ENCODE measurements at places on chromosomes 7 and 10. TPM values are rescaled to one million over a fixed set of nuclear protein-coding genes. Genes with fewer than 3 reads are reported as not detected.
A peak's percentile ranks its signal among the peaks of the same experiment; 100 is the strongest.

DNA sequence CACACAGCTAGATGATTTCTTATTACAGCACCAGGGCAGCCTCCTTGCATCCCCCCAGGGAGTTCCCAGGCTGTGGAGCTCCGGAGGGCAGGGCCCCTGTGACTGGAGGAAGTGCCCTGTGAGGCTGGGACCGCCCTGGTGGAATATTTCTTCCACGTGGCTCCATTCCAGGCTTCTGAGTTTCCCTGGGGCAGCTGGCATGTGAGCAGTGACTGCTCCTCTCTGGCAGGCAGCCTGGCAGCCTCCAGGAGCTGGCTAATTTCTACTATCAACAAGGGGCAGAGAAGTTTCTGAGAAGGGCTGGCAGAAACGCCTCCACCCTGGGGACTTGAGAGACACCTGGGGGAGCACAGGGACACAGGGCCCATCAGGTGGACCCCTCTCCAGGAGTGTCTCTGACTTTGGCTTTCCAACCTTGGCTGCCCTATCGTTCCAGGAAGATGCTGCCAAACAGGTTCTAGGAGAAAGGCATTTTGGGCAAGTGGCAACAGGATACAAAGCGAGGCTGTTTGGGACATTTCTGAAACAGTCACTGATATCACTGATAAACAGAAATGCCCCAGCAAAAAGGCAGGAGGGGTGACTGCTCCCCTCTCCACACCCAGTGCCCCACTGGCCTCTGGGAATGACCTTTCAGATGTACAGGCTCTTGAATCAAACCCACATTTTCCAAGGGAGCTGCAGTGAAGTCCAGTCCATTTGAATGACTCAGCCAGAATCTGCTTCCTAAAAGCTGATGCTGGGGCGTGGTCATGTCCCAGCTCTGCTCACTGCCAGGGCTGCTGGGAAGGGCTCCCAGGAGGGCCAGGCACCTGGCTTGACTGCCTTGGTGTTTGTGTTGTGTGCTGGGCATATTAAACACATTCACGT is 16.1 kb downstream of the MYOF start:
- DNase-seq, result peak; percentile 96

DNA sequence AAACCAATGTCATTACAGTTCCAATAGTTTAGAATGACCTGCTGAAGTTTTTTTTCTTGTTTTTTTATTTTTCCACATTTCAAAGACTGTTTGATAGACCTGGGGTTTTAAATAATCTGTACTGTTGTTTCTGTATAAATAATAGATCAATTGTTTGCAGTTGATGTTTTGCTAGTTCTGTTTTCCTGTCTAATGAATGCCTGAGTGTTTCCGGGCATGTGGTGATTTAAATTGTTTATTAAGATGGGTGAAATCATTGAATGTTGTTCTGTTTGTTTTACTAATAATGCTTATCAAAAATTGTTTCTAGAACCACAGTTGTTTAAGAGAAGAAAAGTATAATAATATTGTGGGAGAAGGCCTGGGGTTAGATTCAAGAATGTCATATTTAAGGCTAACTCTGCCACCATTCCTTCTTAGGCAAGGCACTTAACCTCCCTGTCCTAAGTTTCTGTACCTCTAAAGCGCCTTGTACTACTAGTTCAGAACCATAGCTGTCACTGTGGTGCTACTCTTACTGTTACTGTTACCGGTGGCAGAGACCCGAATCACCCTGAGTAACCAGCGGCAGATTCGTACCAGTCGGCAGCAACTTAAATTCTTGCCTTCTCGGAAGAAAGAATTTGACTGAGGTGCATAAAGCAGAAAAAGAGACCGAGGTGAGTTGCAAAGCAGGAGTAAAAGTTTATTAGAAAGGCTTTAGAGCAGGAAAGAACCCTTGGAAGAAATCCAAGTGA is 1014.1 kb downstream of the REEP3 start:
- DNase-seq, result peak; percentile 8

FGFR2 gene
- total RNA-seq, result 3.7 TPM

TMEM176A gene
- not detected for total RNA-seq

- peak; percentile 82 for DNase-seq
Measured at GRCh38 chr7:8217200-8218068, 44.5 kb downstream of the ICA1 start.

DNA sequence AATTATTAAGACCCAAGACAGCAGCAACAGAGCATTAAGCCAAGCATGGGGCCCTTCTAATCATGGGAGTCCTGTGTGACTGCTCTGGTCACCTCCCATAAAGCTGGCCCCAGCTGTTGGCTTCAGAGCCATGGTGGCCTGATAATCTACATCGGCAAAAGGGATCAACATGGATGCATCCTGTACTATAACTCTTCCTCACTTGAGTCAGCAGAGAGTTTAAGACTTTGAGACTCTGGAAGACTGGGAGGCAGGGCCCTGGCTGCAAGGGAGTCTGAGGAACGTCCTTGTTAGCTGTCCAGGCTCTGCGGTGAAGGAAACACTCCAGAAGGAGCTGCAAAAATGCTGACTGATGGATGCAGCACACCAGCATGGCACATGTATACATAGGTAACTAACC is 95.0 kb upstream of the KIAA1217 start:
- no peak for DNase-seq

PIK3AP1 gene
- not detected for total RNA-seq

GRCh38 chr10:57096044-57096443 is 735.0 kb upstream of the ZWINT start:
- no peak for DNase-seq

GRCh38 chr10:18429335-18429734 is 222.1 kb downstream of the NSUN6 start:
- no peak for DNase-seq

PLXNA4 gene
- total RNA-seq, result 0.19 TPM

GRCh38 chr7:112669306-112669705 is 120.9 kb downstream of the TMEM168 start:
- no peak for DNase-seq

DNA sequence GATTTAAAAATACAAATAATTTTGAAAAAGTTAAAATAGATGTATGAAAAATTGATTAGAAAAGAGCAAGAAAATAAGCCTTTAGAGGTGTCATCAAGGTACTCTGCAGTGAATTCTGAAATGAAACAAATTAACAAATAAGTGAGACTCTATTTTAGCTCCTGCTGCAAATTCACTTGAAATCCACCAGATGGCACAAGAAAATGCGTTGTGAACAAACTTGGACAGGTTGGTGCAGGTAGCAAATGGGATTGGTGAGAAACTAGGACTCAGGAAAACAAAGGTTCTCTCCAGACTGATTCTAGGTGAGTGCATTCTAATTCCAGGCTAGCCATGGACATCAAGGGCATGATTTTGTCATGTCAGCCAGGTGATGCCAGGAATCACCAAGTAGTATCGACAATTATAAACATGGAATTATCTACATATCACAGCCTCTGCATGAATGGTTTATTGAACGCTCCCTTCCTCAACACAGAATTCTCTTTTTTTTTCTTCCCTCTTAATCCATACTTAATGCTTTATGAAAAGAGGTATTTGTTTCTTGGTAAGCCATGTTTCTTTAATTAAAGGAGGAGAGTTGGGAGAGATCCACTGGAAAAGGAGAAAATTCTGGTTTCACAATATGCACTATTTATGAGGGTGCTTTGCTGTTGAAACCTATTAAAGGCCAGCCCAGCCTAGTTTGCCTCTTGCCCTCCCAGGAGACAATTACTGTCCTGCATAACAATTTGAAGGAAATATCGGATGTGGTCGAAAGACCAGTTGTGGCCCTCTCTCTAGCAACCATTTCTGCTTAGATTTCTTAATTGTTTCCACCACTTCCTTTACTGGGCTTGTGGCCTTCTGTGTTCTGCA is 118.1 kb downstream of the ZNF365 start:
- peak; percentile 46 for DNase-seq

MLXIPL gene
- total RNA-seq, result not detected

GRCh38 chr7:109473172-109473571 is 903.5 kb downstream of the DNAJB9 start:
- DNase-seq, result no peak

SPDYE8 gene
- not detected for total RNA-seq

GRCh38 chr10:93604146-93604545 is 3.1 kb upstream of the RBP4 start:
- DNase-seq, result no peak

GRCh38 chr7:111164442-111164841 is 73.5 kb downstream of the LRRN3 start:
- DNase-seq, result no peak

CXCL12 gene
- total RNA-seq, result 0.06 TPM

LDB3 gene
- total RNA-seq, result 0.16 TPM

DNA sequence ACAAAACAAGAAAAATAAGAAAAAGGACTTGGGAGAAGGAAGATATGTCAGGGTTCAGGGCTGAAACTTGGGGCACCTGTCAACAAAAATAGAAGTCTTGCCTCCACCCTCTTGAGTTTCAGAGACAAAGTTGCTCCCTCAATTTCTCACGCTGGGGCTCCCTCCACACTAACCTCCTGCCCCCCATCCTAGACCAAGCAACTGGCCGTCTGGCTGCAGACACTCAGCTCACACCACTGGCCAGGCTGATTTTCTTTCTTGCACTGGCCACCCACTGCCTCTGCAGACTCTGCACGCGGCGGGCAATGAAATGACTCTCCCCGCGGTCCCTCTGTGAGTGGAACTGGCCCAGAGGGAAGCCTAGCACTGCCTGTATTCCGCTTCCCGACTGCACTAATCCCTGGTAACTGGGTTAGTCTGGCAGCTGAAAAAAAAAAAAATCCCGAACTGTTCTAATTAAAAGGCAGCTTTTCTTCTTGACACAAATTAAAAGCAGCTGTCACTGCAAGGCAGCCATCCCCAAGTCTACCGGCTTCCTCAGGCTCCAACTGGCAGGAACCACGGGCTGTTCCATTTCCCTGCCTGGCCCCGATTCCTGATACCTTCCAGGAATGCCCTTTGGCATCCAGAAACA is 83.5 kb downstream of the SPDYE5 start:
- no peak for DNase-seq

- no peak for DNase-seq
Measured at GRCh38 chr10:4121502-4122380, 336.7 kb upstream of the KLF6 start.

GRCh38 chr7:105307163-105307672 is 81.5 kb downstream of the SRPK2 start:
- no peak for DNase-seq

DNA sequence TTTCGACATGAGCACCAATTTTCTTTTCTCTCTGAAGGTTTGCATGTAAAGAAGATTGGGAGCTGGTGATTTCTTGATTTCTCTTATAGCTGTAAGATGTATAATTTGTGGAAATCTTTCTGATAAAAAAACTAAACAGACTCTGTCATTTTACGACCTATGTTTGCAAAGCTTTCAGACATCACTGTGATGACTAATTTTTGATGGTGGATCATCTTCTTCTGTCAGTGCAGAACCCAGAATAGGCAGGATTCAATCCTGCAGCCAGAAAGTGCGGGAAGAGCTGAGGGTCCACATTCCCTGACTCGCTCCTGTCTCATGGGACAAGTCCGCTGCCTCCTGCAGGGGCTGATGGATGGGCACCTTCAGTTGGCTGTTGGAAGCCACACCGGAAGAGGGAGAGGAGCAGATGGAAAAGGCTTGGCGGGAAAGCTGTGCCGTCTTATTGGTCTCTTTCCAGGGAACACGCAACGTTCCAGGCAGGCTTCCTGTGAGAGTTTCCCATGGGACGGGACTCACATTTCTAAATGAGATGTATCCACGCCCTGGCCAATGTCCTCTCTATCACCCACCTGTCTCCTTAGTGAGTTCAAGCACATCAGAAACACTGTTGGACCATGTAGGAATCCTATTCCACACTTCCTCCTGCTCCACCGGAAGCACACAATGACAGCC is 186.9 kb downstream of the PRPF18 start:
- DNase-seq, result no peak

DNA sequence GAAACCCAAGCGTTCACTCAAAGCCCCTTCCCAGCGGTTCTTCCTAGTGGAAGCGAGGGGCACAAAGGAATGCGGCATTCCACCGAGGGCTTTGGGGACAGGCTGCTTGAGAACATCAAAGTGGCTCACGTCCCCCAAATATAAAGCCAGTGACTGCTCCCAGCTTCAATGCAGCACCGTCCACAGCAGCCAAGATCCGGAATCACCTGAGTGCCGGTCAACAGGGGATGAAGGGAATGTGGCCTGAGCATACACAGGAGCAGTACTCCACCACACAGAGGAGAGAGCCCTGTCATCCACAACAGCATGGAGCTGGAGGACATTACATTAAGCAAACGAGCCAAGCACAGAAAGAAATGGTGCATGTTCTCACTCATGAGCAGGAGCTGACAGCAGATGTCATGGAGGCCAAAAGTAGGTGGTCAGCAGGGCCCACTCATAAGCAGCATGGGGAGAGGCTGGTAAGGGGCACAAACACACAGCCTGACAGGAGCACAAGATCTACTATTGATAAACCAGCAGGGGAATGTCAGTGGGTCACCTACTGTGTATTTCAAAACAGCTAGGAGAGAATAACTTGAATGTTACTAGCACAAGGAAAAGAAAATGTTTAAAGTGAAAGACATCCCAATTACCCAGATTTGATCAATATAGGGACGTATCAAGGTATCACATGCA is 79.5 kb downstream of the DIP2C start:
- DNase-seq, result no peak

DNA sequence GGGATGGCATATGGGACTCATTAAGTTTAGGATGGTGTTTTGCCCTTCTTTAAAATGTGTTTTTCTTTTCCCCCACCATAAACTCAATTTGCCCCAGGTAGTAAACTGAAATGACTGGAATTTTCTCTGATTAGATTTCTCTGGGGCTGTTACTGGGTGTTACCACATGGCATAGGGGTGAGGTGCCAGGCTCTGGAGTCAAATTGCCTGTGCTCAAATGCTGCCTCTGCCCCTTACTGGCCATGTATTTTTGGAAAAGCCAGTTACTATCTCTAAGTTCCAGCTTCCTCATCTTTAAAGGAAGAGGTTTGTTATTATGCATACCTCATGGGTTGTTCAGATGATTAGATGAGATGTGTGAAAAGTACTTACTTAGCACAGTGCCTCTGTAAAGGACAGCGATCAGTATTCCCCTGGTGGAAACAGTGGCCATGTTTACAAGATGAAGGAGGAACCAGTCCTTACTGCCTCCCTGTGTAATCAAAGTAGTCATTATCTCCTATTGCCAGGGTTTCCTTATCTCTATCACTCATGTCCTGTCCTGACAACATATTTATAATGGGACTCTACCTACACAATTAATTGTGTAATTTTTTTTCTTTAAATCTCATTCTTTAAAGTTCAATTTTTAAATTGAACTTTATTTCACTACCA is 352.0 kb downstream of the KCNMA1 start:
- DNase-seq, result no peak

DNA sequence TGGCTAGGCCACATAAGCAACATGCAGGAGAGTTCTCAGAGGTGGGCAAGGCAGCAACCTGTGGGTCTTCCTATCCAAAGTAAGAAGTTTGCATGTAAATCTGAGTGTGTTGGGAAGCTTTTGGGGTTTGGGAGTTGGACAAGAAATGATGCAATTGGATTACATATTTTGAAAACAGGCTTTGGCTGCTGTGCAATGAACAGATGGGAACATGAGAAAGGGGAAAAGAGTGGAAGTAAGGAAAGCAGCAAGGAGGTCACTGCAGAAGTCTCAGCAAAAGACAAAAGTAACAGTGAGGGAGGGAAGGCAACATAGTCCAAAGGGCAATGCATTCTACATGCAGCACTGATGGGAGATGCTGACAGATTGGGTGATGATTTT is 61.1 kb upstream of the C10orf90 start:
- DNase-seq, result no peak

Measured in H4 (cell line).